Foreskin keratinocyte (primary cell): ENCODE measurements at places on chromosomes 5 and 9.

- peak; percentile 4 for DNase-seq
Observed at GRCh38 chr9:128099231-128099931, 28.1 kb downstream of the PTGES2 start.

GRCh38 chr5:75152860-75153259 lies 83.8 kb downstream of the ANKRD31 start:
- peak; percentile 88 for DNase-seq

GRCh38 chr5:67263656-67264408 lies 67.2 kb upstream of the CD180 start:
- DNase-seq = no peak

- DNase-seq = no peak
Observed at GRCh38 chr5:171714851-171715250, 70.8 kb upstream of the SMIM23 start.

GRCh38 chr5:94793113-94793815 lies 174.8 kb downstream of the SLF1 start:
- no peak for DNase-seq

DNA sequence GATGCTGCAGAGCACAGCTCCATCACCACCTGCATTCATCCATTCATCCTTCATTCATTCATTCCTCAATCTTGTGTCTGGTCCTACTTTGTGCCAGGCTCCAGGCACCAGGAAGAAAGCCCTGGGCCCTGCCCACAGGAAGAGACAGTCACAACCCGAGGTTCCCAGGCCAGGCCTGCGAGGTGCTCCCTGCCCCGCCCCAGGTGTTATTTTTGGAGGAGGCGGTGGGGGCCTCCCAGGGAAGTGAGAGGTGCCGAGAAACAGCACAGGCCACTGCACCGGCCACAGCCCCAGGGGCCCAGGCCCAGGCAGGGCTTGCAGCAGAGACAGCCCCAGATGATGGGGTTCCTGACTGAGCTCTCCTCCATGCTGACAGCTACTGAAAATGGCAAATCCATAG lies 33.4 kb downstream of the VAV2 start:
- no peak for DNase-seq

DNA sequence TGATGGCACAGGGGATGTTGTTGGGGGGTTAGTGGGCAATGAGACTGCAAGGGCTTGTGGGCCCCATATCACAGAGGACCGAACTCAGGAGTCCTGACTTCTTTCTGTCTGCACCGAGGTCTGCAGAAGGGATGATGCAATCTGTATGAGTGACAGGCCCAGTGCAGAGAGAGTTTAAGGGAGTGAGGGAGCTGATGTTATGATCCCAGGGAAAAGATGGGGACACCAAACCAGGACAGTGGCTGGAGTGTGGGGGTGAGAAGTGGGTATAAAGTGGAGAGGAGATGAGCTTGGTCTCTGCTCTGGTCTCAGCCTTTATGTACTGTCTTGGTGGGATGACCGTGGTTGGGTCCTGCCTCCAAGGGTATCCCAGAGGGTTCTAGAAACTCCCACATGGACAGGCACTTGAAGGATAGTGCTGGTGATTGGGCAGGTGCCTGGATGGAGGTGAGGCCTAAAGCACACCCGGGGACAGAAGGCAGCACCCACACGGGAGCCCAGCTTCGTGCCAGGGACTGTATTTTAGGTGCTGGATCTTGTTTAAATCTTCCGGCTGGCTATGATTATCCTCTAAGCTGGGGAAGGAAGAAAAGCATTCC lies 21.9 kb downstream of the GSN start:
- DNase-seq = no peak

- DNase-seq = no peak
Observed at GRCh38 chr5:87002485-87002884, 265.2 kb upstream of the RASA1 start.

DNA sequence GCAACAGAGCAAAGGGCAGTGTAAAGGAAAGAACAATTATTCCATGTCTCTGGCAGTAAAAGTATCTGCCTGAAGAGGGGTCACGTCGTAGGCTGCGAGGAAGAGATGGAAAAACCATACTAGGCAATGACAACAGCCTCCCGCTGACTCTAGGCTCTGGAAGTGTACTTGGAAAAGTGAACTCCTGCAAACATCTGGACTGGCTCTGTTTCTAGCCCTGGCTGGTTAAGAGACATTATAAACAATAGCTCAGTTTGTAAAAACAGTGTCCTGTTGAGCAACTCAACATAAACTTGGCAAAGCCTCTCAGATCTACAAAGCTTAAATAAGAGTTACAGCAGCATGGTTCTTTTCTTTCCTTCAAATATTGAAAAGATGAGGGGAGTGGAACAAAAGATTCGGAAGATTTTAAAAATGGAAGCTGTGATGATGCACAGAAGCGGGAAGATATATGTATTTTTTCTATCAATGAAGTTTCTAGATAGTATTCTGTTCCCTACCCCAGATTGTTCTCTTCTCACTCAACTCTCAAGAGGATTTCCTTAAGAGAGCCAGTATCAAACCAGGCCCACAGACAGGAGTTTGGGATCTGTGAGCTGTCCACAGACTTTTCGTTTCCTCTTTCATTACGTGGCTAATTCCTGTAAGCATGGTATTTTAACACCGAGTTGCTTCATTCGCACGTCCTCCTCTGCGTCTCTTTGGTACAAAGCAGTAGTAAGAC lies 79.4 kb downstream of the SPTLC1 start:
- no peak for DNase-seq

- no peak for DNase-seq
Observed at GRCh38 chr9:71121275-71122021, at the start of gene TRPM3. TSS of gene TRPM3 (minus strand) at chr9:71121621. CDS start at chr9:71121354, 267 bp downstream.

GRCh38 chr5:147098233-147098790 lies 136.5 kb upstream of the STK32A start:
- DNase-seq = no peak

- DNase-seq = no peak
Observed at GRCh38 chr5:157523976-157524375, 51.6 kb downstream of the ADAM19 start.

DNA sequence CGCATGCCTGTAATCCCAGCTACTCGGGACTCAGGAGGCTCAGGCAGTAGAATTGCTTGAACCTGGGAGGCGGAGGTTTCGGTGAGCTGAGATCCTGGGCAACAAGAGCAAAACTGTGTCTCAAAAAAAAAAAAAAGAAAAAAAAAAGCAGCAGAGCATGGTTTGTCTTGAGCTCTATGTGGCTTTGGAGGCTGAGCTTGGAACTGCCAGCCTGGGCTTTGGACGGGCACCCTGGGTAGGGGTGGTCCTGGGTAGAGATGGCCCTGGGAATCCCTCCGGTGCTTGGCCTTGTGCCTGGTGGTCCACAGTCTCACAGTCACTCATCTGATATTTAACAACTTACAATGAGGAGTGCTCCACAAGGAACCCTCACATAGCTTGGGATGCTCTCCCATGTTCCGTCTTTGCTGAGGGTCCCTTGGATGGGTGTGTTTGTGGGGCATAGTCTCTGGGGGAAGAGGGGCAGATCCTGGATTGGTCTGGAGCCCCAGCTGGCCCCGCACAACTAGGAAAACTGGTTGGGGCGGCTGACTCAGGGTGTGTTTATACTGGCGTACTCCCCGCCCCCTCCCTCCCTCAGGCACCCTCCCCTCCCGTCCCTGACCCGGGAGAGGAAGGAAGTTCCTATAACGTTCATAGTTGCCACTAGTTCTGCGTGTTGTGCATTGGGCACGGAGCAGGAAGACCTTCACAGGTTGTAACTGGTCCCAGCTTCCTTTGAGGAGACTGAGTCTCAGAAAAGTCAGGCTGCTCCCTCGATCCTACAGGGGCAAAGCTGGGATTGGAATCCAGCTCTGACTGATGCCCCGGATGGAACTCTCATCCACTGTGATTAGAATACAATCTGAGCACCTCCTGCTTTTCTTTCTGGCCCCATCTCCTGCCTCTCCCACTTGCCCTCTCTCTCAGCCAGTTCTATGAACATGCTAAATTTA lies 11.2 kb downstream of the IER5L start:
- peak; percentile 83 for DNase-seq

DNA sequence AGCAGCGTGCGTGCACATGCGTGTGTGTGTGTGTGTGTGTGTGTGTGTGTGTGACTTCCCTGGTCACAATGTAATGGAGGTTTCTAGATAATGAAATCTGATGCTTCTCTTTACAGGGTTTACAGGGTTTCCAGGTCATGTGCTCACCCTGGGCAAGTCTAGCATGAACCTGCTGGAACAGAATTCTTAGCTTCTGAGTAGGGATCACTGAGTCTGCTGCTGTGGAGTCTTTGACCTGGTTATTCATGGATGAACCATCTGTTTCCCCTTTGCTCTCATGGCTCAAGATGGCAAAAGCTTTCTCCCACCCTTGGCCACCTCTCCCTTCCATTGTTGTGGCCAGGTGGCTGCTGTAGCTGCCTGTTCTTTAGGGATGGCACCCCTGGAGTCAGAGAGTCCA lies 111.6 kb upstream of the SHB start:
- DNase-seq = peak; percentile 37

GRCh38 chr9:129776938-129777768 lies 24.3 kb upstream of the PTGES start:
- DNase-seq = peak; percentile 95

GRCh38 chr5:15446552-15446951 lies 53.4 kb upstream of the FBXL7 start:
- no peak for DNase-seq

- DNase-seq = no peak
Observed at GRCh38 chr9:135474915-135475314, 4.7 kb upstream of the PPP1R26 start.

- DNase-seq = no peak
Observed at GRCh38 chr9:119273325-119273904, 95.8 kb downstream of the BRINP1 start.

DNA sequence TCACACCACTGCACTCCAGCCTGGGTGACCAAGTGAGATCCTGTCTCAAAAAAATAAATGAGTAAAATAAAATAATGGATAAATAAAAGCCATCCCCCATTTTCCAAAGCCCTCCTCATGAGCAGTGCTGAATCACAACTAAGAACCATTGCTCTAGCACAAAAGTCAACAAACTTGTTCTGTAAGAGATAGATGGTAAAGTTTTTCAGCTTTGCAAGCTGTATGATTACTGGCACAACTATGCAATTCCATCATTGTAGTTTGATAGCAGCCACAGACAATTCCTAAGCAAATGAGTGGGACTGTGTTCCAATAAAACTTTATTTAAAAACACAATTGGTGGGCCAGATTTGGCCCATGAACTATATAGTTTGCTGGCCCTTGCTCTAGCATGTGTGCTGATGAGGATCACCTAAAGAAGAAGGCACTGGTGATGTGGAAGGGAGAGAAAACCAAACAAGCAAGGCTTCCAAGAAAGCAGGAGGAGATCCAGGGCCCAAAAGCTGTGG lies 64.6 kb downstream of the NEURL1B start:
- no peak for DNase-seq

DNA sequence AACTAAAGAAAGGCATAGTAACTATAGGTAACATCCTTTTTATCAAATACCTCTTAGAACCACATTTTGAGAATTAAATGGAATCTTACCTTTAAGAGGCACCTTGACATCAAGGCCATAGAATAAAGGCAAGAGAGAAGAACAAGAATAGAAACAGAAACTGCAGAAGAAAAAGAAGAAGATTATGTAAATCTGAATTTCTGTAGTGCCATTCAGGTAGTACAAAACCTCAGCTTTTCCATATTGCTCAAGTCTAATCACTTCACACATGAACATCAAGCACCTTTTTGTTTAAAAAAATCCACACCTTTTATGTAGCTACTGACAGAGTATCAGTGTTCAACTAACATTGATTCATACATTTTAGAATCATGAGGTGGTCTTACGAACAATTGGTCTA lies 91.8 kb upstream of the DPYSL3 start:
- DNase-seq = no peak

DNA sequence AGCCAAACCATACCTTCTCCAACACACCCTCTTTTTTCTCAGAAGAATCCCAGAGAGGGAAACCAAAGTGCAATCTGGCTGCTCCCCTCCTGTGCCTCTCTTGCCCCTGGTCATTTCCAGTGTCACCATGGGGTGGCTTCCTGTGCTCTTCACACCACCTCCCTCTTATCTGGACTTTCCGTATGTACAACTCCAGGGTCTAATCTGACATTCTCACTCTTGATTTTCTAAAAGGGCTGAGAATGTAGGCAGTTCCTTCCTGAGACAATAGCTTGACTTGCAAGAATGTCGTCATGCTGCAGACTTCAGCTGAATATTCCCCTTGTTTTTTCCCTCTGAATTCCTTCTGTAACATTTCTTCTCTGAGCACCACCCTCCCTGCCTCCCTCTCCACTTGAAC lies 110.2 kb downstream of the FBXL7 start:
- DNase-seq = no peak

- no peak for DNase-seq
Observed at GRCh38 chr9:113219186-113219936, 1.7 kb downstream of the FKBP15 start.

DNA sequence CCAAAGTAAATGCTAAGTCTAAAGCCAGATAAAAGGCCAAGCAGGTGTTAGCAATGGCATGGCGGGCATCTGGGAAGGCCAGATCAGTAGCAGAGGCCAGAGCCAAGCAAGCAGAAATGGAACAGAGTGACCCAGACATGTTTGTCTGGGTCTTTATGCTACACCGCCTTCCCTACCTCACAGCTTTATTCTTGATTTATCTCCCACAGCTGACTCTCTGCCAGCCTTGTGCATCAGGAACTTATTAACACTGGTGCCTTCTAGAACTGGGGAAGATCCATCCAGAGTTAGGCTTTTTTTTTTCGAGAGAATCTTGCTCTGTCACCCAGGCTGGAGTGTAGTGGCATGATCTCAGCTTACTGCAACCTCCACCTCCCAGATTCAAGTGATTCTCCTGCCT lies 112.5 kb upstream of the SLC44A1 start:
- no peak for DNase-seq
